AG08396 (cell line): ENCODE measurements at places on chromosomes 2 and 18.

GRCh38 chr2:97645695-97646629 lies at the start of gene COX5B:
Gene COX5B, plus strand, starts transcription at chr2:97646062. Its CDS starts 25 bp downstream, at chr2:97646087.
- peak; percentile 99 for DNase-seq

DNA sequence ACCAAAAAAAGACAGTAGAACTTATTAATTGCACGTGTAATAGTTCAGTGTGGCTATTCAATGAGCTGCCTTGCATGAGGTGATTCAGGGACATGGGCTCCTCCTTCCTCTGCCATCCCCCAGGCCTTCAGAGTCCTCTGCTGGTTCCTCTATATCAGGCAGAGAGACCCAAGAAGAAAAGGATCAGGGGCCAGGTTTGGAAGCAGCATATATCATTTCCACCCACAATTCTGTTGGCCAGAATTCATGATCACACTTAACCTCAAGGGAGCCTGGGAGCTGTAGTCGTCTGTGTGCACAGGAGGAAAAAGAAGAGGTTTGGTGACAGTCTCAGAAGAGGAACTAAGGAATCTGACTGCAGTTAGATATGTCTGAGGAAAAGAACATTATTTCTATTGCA lies 114.0 kb upstream of the GLS start:
- DNase-seq: no peak

DNA sequence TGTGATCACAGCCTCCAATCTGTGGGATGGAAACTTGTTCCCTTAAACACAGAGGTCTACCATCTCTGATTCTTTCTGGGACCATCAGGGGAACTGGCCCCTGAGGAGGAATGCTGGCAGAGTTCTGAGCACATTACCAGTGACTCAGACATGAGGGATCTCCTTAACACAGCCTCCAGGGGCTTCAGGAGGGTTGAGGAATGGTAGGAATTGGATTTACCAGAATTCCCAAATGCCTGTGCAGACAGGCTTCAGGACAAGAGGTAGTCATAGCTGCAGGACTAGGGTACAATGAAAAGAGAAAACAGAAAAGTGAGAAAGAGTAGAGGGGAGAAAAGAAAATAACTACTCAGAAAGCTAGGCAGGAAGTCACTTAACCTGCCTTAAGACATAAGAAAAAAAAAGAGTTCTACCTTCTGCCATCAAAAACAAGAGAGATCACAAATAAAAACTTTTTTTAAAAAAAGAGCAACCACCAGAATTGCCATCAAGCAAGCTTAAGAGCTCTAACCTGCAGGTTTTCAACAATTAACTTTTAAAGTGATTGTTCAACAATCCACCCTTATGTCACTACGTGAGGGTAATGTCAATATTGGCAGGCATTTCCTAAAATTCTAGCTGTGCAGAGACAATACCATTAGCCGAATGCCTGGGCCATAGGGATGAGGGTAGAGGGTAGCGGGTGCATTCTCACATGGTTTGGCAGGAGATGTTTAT lies 524.4 kb downstream of the BCL11A start:
- no peak for DNase-seq

- peak; percentile 38 for DNase-seq
These were observed 15.1 kb downstream of the CLIP4 start for GRCh38 chr2:29130295-29130694.

- DNase-seq: no peak
These were observed 51.1 kb downstream of the PGAP1 start for GRCh38 chr2:196875414-196875813.

- no peak for DNase-seq
These were observed 75.0 kb upstream of the LYPD6B start for GRCh38 chr2:148963461-148963860.

DNA sequence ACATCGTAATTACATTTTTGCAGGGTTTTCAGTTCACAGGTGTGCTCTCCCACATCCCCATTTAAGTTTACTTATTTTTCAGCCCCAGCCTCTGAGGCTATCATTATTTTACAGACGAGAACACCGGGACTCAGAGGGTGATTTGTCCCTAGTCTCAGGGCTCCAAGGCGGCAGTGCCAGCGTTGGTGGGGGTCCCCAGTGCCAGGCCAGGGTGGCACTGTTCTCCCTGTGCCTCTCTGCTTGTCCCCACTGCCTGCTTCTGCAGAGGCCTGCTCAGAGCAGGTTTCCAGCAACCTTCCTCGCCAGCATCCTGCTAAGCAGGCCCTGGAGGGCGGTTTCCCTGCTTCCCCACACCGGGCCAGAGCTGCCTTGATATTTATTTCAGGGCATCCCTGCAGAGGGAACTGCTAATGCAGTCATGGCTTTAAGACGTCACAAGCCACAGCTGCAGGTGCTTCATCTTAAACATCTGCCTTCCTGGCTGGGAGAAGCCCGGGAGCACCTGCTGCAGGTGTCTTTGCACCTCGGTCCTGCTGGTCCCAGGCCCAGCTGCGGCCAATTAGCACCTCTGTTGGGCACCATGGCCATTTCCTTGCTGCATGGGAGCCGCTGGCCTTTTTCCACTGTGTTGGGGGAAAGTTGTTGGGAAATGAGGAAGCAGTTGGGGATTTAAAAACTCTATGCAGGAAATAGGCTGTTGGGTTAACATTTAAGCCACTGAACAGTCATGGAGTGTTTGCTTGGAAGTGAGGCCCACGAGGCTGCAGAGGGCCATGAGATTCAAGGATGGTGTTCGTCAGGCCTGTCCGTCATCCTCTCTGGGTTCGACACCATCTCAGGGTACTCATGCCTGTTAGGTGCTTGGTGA lies 22.8 kb downstream of the HPCAL1 start:
- no peak for DNase-seq

GRCh38 chr2:1538663-1539062 lies 125.4 kb downstream of the TPO start:
- DNase-seq: peak; percentile 51

- peak; percentile 15 for DNase-seq
These were observed 86.7 kb downstream of the FIGN start for GRCh38 chr2:163649080-163649479.

DNA sequence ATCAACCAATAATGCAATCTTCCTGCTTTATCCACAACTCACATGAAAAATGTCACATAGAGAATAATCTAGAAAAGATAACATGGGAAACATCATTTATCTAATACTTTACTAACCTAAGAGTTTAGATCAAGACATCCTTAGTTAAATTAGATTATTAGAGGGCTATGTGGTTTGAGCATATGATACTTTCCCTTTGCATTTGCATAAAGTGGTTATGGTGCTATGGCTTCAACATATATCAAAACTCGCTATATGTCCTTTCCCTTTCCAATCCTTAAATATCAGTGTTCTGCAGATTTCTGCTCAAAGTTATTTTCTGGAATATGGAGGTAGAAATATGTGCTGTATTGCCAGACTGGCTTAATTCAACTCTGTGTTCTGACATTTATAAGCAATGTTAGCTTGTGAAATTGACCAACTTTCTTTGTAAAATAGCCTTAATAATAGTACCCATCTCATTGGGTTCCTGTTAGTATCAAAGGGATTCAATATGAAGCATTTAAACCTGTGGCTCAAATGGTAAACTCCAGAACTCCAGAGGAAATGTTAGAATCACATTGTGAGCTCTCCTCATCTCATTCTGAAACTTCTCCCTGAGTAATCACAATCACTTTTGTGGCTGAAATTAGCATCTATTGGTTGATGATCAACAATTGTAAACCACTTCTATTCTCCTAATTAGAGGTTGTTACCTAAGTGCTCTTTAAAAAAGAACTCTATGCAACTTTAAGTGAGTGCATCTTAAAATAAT lies 1089.9 kb upstream of the SLC39A10 start:
- DNase-seq: no peak

- DNase-seq: peak; percentile 30
These were observed 90.6 kb downstream of the GLI2 start for GRCh38 chr2:120826260-120826648.

DNA sequence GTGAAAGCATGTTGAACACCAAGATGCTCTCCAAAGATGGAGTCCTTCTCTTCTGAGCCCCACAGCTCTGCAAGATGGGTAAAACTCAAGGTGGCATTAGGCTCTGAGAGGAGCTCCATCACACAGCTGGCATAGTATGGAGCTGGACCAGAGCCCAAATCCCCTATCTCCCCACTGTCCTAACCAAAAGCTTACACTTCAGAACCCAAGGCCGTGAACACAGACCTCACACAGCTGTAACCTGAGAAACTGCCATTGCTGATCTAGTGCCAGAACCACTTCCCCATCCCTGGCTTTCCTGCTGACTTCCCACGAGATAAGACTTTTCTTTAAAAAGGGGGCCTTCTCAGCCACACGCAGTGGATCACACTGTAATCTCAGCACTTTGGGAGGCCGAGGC lies 25.0 kb downstream of the TTC32 start:
- no peak for DNase-seq

- no peak for DNase-seq
These were observed 148.3 kb downstream of the GULP1 start for GRCh38 chr2:188439986-188440385.

DNA sequence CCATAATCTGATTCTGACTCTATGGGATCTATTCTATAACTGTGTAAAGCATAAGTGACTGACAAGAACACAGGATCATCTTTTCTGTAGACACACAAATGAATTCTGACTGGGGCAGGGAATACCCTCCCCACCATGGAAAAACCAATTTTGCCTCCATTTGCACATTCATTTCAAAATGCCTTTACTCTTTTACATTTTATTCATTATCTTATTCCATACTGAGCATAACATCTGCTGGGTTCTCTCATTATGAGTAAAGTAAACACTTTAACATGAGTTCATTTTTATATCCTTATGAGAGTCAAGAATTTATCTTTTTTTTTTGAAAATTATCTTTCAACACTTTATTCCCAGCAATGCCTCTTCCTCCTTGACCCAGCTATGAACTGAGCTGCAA lies 163.5 kb downstream of the RNF152 start:
- no peak for DNase-seq

- DNase-seq: no peak
These were observed 4.8 kb upstream of the IL36A start for GRCh38 chr2:113000436-113000835.

- no peak for DNase-seq
These were observed 177.8 kb upstream of the SCN7A start for GRCh38 chr2:166671801-166672200.

DNA sequence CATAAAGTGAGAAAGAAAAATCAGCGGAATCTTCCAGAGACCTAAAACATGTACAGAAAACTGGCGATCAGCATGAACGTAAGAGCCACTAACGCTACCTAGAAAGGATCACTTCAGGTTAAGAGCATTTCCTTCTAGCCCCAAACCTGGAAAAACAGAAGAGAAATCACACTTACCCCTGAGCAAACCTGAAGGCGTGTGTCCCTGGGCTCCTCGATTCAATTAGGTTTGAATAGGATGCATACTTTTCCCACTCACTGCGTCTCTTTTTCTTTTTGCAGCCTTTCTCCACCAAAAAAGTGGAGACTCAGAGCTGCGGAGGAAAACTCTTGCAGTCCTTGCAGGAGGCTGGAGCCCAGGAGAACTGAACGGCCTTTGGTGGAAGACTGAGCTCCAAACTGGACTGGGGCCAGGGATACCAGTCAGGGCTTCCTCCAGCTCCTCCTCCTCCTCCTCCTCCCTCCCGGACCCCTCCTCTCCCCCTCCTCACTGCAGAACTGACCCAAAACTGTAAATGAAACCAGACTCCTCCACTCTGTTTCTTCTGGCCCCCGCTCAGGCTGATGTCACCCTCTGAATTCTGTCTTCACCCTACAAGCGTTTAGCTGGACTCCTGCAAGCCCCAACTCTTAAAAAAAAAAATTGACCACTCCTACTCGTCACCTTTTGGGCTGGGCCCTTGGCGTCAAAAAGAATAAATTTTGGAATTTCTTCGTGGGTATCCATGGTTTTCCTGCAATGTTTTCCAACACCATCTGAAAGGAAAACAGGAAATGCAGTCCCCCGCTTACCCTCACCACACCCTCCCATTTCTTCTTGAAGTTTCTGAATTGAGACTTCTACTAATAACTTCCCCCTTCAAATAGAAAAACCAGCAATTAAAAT lies at the start of gene COL6A3:
Gene COL6A3 (minus strand): TSS at position 388 of the 885 bp plus-strand sequence. CDS start 17,347 bp downstream, outside the sequence.
- peak; percentile 64 for DNase-seq

DNA sequence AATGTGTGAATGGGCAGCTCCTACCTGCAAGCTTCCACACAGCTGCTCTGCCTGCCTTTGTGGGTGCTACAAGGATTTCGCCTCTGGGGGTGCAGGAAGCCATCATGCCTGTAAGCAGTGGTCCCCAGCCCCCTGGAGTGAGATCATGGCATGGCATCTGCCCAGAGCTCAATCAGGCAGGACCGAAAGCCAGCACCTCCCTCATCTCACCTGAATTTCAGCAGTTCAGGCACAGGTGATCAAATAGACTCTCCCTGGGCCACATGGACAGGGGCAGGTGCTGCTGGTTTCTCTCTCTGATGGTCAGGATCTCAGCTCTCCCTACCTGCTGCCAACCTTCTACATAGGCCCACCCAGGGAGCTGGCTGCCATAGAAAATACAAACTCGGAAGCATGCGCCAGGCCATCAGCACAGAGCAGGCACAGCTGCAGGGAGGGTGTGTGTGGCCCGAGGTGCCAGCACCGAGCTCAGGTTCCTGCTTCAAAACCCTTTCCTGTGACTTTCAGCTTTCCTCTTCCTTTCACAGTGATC lies 133.2 kb upstream of the ID2 start:
- no peak for DNase-seq

- DNase-seq: no peak
These were observed 78.0 kb upstream of the DNMT3A start for GRCh38 chr2:25419678-25420242.

GRCh38 chr18:56815926-56816325 lies 164.8 kb downstream of the WDR7 start:
- no peak for DNase-seq

DNA sequence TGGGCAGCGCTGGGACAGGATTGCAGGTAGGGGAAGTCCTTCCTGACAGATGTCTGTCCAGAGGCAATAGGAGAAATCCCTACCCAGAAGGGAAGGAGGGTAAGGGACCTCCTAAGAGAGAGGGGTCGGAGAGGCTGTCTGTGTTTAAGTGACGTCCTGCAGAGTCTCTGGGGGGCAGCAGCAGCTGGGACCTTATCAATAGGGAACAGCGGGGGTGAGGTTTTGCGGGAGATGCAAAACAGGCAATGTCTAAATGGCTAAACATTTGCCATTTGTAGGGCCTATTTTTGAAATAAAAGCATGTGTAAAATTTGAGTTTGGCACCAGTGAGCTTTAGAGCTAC lies 108.7 kb upstream of the HS6ST1 start:
- no peak for DNase-seq

GRCh38 chr2:40754912-40755311 lies 303.0 kb upstream of the SLC8A1 start:
- no peak for DNase-seq

DNA sequence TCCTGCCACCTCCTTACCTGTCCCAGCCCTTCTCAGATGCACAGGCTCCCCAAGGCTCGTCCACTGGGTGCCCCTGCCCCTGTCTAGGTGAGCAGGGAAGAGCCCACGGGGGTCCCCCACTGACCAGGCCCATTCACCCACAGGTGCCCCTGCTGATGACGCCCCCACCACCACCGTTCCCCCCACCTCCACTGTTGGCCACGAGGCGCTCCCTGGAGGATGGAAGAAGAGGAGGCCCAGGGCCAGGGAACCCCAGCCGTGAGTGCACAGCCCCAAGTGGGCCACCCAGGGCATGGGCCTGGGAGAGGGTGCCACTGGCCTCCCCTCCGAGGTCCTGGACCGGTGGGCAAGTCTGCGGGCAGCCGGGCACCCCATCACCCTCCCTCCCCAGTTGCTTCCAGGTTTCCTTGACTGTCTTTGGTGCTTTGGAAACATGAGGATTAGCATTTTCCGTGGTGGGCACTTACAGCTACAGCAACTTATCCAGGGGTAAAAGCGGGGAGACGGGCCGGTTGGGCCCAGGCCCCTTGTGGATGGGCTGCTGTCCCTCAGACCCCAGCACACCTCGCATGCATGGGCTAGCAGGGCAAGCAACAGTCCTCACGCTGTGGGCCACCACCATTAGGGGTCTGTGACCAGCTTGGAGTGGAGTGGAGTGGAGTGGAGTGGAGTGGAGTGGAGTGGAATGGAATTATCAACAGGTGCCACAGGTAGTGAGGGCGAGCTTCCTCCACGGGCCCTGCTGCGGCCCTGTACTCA lies 13.2 kb upstream of the KLHL30 start:
- DNase-seq: no peak
